ENCODE measurements at places on chromosomes 11 and 22.

DNA sequence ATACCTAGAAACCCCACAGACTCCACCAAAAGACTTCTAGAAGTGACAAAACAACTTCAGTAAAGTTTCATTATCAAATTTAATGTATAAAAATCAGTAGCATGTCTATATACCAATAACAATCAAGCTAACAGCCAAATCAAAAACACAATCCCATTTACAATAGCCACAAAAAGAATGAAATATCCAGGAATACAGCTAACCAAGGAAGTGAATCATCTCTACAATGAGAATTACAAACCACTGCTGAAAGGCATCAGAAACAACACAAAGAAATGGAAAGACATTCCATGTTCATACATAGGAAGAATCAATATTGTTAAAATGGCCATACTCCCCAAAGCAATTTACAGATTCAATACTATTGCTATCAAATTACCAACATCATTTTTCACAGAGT lies 46.0 kb downstream of the PRCP start:
- DNase-seq, result no peak

GRCh38 chr11:20042811-20043341 lies 117.4 kb downstream of the DBX1 start:
- DNase-seq, result no peak

DNA sequence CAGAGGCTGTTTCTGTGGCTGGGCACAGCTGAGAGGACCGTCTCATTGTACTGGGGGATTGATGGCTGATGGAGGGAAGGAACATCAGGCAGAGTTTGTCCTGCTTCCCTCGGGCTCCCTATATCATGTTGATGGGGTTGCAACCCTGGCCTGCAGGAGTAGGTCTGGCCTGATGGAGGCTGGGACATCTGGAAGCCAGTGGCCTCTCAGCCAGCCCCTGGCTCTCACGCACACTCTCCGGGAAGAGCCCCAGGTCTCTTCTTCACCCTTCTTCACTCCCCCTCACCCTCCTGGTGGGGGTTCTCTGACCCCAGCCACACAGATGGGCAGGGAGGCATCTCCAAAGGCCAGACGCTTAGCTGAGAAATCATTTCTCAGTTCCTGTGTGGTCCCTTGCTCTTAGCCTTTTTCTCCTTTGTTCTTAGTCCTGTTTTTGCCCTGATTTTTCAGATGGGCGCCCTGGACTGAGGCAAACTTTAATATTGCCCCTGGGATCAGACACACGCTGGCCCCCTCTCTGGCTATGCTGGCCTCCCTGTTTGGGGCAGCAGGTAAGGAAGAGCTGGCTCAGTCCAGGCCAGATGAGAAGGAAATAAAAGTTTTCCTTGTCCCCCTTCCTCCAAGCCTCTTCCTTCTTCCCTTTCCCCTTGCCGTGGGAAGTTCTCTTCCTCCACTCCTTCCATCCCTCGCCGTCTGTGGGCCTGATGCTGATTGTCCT lies 13.9 kb upstream of the ANO1 start:
- DNase-seq, result no peak

DNA sequence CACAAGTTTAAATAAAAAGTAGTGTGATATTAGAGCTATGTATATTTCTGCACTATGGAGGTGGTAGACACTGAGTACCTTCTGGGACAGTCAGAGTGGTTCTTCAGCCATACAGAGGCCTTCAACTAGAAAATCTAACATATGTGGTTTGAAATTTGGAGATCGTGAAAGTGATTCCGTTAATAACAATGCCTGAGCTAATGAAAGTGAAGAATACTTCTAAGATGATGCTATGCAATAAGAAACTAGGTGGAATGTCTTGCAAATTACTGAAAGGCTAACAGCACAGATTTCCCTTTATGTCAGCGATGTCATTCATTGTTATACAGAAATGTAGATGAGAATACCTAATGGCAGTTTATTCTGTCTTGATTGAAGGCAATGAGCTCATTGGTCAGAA lies 1984.7 kb upstream of the RAG2 start:
- no peak for DNase-seq

GRCh38 chr11:117456027-117456720 lies 128.5 kb downstream of the CEP164 start:
- DNase-seq, result no peak

Measured in NCI-H226 (cell line).